ENCODE measurements at places on chromosomes 6 and 20.

GRCh38 chr20:20083807-20084206 lies 31.5 kb downstream of the CFAP61 start:
- DNase-seq, result peak; percentile 46

DNA sequence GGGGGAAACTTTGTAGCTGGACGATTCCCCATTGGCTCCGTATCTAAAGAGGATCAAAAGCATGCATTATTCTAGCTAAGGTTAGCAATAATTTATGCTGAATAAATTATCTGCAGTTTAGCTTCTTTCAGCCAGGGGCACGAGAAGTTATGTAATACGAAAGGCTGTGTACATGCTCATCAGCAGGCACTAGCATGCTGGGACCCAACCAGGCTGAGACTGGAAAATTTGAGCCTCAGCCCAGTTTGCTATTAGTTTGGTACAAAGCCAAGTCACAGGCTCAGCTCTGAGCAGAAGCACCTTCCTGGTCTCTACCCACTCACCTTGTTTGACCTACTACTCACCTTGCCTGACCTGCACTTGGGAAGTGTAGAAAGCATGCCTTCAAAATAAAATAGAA lies 328.1 kb upstream of the ARID1B start:
- DNase-seq, result no peak

DNA sequence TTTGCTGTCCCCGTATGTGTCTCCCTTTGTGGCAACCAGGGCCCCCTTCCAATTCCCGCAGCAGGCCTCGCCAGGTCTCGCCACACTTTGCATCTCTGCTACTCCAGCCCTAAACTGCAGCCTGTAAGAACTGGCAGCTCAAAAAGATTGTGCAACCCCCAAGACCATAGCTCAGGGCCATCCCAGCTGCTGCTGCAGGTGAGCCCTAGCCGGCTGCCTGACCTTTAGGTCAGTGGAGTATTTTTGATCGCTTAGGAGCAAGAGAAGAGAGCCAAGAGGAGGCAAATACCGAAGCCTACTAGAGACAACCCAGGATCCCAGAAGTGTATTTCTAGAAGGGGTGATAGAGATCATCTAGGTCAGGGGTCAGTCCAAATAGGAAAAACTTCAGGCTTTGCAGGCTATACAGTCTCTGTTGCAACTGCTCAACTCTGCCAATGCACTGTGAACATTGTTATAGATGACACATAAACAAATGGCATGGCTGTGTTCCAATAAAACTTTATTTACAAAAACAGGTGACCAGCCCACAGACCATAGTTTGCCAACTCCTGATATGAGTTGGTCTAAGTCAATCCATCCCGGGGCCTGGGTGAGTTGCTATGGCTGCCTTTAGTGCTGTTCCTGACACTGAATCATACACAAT lies 138.4 kb downstream of the EYA2 start:
- no peak for DNase-seq

DNA sequence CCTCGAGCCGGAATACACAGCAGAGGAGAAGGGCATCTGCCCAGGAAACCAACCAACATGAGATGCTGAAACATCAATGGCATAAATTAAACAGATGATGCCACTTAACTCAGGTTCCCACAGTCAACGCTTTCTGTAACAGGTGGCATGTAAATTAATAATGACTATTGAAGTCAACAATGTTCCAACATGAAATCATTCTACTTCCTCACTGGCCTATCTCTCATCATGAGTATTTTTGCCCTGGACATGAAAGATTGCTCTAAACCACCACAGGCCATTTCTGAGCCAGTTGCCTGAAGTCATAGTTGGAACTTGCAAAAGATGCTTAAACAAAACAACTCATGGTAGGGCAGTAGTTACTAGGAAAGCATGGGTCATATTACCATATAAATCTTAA lies 397.9 kb upstream of the JARID2 start:
- no peak for DNase-seq

- DNase-seq, result no peak
Observed at GRCh38 chr6:26019261-26019830, 56.7 kb downstream of the TRIM38 start.

DNA sequence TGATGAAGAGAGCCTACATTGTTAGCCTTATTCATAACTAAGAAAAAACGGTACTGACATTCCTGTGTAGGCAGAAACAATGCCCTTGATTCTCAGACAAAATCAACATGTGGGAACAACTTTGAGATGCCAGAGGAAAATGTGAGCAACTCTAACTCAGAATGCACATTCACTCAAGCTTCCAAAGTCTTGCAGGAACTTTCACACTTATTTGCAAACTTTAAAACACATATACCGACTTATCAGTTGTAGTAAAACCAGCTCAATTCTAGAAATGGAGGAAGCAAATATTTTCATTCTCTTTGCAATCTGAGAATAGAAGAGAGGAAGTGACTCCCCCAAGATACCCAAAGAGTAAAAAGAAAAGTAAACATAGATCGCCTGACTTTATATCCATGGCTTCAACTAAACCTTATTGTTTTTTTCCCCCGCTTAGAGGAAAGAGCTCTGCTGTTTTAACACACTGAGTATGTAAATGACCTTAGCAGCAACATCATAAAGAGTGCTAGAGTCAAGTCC lies 117.6 kb downstream of the EPB41L2 start:
- DNase-seq, result no peak
